ENCODE measurements at places on chromosomes 1 and 21. TPM values are rescaled to one million over a fixed set of nuclear protein-coding genes. Genes with fewer than 3 reads are reported as not detected.

GRCh38 chr1:159977364-159978106 is 23.5 kb upstream of the SLAMF9 start:
- H3K4me1 ChIP-seq: no peaks in the 10 kb centered on the region
- no peak for DNase-seq
- H3K4me3 ChIP-seq: no peak overlapping the region
- H3K36me3 ChIP-seq: no peaks in the 10 kb centered on the region
- H3K27me3 ChIP-seq: peaks cover 45% of the 10 kb centered on the region
- no peak overlapping the region for H3K27ac ChIP-seq

DNA sequence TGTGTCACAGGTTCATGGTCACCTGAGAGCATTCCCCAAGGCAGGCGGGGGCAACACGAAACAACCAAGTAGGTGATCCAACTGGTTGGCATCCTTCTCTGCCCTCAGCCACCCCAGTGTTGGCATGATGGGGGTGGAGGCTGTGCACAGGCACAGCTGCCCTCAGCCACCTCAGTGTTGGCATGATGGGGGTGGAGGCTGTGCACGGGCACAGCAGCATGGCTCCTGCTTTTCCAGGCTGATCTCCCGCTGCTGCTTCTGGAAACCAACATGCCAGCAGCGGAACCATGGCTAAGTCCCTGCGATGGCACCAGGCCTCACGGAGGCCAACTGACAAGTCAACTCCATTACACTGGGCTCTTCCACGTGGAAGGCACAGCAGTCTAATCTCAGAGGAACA is 447.8 kb downstream of the PTPRU start:
- H3K27me3 ChIP-seq: no peaks in the 10 kb centered on the region
- H3K36me3 ChIP-seq: no peaks in the 10 kb centered on the region
- peak; percentile 14 for DNase-seq
- H3K4me1 ChIP-seq: peaks cover 17% of the 10 kb centered on the region

The PEAR1 gene
- 0.05 TPM for total RNA-seq

DNA sequence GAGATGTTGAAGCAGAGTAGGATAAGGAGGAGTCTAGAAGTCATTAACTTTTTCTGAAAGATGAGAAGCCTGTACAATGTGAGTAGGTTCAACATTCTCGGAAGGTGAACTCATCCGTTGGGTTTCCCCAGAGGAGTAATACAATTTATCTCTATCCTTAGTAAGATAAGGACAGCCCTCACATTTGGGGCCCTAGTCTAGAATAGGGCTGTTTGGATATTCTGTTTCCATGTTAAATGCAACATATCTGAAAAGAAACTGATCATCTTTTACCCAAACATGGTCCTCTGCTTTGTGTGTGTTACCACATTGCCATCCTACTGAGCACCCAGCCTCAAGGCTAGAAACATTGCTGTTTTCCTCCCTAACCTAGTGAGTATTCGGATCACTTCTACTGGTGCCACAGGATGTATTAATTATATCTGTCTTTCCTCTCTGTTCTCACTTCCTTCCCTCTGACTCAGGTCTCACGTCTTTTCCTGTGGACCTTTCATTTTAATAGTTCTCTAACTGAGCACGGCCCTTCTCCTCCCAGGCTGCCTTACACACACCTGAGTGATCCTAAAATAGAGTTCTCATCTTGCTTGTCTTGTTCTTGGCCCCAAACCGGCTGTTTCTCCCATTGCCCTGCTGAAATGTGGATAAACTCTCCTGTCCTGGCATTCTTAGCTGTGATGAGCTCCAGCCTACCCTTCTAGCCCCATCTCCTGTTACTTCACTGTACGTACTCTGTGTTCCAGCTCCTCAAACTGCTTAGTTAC is 91.7 kb downstream of the CDC14A start:
- DNase-seq: peak; percentile 50
- H3K4me1 ChIP-seq: peaks cover 89% of the 10 kb centered on the region
- H3K4me3 ChIP-seq: peak overlapping the region; percentile 80
- no peaks in the 10 kb centered on the region for H3K27me3 ChIP-seq

GRCh38 chr1:10613340-10613739 is 138.6 kb downstream of the PEX14 start:
- no peaks in the 10 kb centered on the region for H3K4me1 ChIP-seq
- no peak overlapping the region for H3K4me3 ChIP-seq
- no peak for DNase-seq
- no peaks in the 10 kb centered on the region for H3K36me3 ChIP-seq

DNA sequence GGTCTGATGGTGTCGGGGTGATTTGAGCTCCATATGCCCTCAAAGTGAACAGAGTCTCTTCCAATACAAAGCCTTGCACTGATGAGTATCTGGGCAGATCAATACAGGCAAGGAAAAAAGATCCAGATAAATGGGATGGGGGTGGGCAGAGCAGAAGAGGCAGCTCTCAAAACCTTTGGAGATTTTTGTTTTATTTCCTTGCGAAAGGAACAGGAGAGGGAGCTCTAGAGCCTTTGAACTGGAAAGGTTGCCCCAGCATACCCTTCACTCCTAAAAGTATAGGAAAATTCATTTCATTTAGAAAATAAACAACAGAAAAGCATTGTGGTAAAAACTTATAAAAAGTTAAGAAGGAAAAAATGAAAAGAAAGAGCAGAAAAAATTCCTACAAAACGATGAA is 31.4 kb upstream of the OLIG2 start:
- H3K27ac ChIP-seq: no peak overlapping the region
- H3K4me3 ChIP-seq: no peak overlapping the region
- peaks cover 48% of the 10 kb centered on the region for H3K27me3 ChIP-seq
- DNase-seq: no peak
- H3K4me1 ChIP-seq: no peaks in the 10 kb centered on the region
